Hippocampal formation (tissue), 2 donors: ENCODE measurements at places on chromosomes 1 and 21.

DNA sequence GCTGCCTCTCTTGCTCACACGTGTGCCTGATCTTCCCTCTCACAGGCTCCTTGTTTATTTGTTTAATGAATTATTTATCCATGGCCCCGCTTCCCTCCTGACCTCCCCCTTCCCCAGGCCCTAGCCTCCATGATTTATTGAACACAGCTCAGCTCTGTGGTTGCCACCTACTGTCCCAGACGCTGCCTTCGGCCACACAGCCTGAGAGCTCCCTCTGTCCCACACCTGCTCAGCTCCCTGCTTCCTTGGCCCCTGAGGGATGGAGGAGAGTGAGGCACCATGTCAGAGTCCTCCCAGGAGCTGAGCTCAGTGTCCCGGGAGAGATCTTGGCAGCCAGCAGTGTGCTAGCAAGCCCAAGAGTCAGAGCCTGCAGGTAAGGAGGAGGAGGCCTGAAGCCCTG lies 3.1 kb upstream of the EFNA3 start:
- no peak for DNase-seq

GRCh38 chr1:202579806-202580205 lies 130.4 kb downstream of the SYT2 start:
- no peak for DNase-seq

DNA sequence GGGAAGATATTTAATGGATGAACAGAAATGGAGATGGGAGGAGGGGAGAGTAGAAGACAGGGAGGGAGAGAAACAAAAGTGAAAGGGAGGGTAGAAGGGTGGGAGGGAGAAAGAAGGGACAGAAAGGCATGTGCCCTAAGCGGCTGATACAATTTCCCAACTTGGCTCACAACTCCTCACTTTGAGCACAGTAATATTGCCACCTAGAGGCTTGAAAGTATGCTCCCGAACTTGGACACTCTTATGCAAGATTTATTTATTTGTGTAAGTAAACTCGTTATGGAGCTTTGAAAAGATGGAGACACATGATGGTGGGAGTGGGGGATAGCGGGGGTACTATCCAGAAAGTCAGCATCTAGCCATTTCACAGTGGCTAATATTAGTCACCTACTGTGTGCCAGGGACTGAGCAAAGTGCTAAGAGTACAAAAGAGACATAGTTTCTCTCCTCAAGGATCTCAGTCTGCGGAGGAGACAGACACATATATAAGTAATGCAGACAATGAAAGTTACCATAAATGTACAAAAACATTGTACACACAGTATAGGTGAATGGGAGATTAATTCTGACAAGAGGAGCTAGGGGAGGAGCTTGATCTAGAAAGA lies 189.7 kb downstream of the SEC16B start:
- peak; percentile 70 for DNase-seq

DNA sequence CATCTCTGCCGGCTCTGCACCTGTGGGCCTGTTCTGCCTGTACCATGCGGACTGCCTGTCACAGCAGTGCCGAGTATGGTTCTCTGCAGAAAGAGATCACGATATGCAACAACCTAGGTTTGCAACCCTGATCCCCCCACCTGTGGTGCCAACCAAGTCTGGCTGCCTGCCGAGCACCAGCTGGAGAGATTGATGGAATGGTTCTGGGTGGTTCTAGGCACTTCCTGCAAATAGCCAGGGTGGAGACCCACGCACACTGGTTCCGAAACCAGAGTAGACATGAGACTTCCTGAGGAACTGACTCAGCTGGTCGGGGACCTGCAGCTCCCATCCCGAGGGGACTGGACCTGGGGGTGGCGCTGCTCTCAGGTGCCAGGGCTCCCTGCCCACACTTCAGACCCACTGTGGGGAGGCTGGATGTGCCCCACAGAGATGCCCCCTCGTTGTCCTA lies 5.4 kb downstream of the TPRG1L start:
- DNase-seq = no peak

DNA sequence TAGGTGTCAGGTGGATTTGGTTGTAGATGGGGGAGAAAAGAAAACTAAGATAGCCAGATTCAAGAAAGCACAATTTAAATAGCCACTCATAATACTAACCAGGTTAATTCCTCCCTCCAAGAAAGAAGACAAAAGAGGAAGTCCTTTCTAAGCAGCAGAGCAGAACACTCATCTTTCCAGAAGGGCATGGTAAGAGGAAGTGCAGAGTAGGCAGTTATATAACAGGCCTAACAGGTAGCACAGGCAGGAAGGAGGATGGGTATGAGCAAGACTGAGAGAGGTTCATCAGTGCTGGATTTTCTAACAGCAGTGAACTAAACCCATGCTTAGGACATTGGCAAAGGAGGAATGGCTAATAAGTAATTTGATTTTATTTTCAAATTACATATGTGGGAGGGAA lies 517.5 kb downstream of the PLPP3 start:
- DNase-seq = no peak

GRCh38 chr1:200890818-200891773 lies 3.6 kb upstream of the INAVA start:
- DNase-seq = peak; percentile 31

GRCh38 chr1:114310695-114311271 lies 157.1 kb upstream of the SYT6 start:
- DNase-seq = no peak

GRCh38 chr1:211541720-211542477 lies 37.1 kb downstream of the SLC30A1 start:
- no peak for DNase-seq

- DNase-seq = no peak
Measured at GRCh38 chr1:41442697-41443251, 41.7 kb downstream of the EDN2 start.
